ENCODE measurements at places on chromosomes 13 and 19. TPM values are rescaled to one million over a fixed set of nuclear protein-coding genes. Genes with fewer than 3 reads are reported as not detected.

The ZNF530 gene
- polyA plus RNA-seq: 4.9 TPM

The MAMSTR gene
- polyA plus RNA-seq: 6.5 TPM

The ZNF441 gene
- polyA plus RNA-seq: 18.4 TPM

The CGB5 gene
- 0.34 TPM for polyA plus RNA-seq

The ELSPBP1 gene
- not detected for polyA plus RNA-seq

The DIRAS1 gene
- polyA plus RNA-seq: 3.6 TPM

The KCNK6 gene
- polyA plus RNA-seq: 4.0 TPM

The PCP2 gene
- polyA plus RNA-seq: 0.42 TPM

The SLC7A9 gene
- 18.0 TPM for polyA plus RNA-seq

The PBX4 gene
- 2.6 TPM for polyA plus RNA-seq

The COL4A1 gene
- 563 TPM for polyA plus RNA-seq

The GSX1 gene
- polyA plus RNA-seq: not detected

The WDR62 gene
- 4.4 TPM for polyA plus RNA-seq
